ENCODE measurements at places on chromosomes 7 and 10. TPM values are rescaled to one million over a fixed set of nuclear protein-coding genes. Genes with fewer than 3 reads are reported as not detected.
A peak's percentile ranks its signal among the peaks of the same experiment; 100 is the strongest.

The AGBL3 gene
- total RNA-seq, result 3.4 TPM

The ACTL6B gene
- not detected for total RNA-seq

The PRSS58 gene
- total RNA-seq, result not detected

The TYSND1 gene
- 4.3 TPM for total RNA-seq

The BAMBI gene
- total RNA-seq, result 45.3 TPM

The CACNB2 gene
- 42.7 TPM for total RNA-seq

The BMPR1A gene
- total RNA-seq, result 60.4 TPM

The SNX8 gene
- total RNA-seq, result 37.6 TPM

The IGF2BP3 gene
- total RNA-seq, result not detected

The NAT16 gene
- total RNA-seq, result not detected

The TMEM176B gene
- total RNA-seq, result 344 TPM

The PLXDC2 gene
- total RNA-seq, result 37.4 TPM

The BICC1 gene
- total RNA-seq, result 13.5 TPM

DNA sequence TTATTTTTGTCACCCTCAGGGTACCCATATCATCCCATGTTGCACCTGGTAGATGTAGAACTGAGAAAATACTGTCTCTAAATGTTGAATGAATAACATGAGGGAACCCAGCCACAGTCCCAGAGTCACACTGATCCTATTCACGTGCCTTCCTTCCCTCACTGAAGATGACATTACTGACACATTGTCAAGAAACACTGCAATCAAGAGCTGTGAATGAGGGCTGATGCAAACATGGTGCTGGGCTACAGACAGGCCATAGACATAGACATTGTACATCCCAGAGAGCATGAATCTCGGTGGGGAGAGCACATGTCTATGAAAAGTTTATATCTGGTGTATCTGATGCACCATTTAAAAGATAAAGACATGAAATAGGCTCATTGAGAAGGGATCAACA is 9.8 kb downstream of the SLC13A4 start:
- no peak for DNase-seq

GRCh38 chr7:35252612-35253459 is 1.1 kb downstream of the TBX20 start:
- DNase-seq, result no peak

DNA sequence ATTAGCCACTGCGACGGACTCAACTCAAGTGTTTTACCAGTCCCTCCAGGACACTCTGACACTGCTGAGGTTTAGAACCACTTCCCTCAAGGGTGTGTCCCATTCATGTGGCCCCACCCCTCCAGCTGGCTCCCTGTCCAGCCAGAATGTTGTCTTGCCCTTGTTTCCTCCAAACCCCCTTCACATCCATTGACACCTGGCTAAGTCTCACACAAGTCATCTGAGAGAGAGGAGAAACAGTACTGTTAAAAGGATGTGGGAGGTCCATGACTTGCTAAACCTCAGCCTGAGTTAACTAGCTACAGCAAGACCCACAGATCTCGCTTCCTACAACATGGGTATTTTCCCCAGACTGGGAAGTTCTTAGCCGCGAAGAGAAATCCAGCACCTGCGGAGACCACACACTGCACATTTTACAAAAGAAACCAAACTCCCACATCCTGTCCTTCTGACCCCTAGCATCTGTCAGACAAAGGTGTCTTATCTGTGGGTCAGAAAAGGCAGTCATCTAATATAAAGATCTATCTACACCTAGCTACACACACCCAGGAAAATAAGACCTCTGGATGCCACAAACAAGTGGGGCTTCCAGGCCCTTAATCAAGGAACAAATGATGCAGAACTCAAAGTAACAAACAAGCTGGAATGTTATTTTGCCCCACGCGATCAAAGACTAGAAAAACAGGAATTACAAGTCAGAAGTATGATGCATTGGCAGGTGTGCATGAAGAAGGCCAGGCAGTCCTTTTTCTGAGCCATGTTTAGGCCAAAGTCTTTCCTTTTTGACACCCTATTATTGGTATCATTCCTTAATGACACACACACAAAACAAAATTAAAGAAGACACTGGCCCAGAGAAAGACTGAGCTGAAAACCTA is 13.9 kb downstream of the OSBPL3 start:
- peak; percentile 50 for DNase-seq

- no peak for DNase-seq
Measured at GRCh38 chr7:142798451-142799436, 28.0 kb downstream of the PRSS2 start.

GRCh38 chr7:30068117-30068516 is 39.9 kb downstream of the PLEKHA8 start:
- no peak for DNase-seq

DNA sequence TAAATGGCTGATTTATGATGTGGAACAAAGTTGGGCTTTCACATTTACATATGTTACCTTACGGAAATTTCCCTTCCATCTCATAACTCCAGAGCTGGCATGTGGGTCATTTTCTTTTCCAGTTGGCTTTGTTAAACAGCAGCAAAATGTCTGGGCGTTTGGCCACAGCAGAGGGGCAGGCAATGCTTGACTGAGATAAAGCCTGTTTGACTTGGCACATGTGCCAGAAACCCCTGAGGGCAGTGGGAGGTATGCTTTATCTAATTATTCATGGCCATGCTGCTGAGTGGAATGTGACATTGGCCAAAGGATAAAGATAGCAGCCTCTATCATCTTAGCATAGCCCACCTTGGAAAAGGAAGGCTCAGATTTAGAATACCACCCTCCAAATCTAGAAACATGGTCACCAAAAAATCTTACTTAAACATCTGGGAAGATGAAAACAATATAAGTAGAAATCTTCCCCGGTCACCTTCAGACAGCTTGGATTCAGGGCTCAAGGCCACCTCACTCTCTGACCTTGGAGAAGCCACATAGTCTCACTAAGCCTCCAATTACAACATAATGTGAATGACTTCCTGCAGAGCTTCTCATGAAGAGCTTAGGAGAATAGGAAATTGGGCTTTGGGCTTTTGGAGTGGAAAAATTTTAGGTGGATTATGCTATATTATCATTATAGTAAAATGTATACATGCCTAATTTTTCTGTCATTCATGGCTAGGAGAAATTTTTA is 101.5 kb downstream of the GRM3 start:
- DNase-seq, result peak; percentile 71

DNA sequence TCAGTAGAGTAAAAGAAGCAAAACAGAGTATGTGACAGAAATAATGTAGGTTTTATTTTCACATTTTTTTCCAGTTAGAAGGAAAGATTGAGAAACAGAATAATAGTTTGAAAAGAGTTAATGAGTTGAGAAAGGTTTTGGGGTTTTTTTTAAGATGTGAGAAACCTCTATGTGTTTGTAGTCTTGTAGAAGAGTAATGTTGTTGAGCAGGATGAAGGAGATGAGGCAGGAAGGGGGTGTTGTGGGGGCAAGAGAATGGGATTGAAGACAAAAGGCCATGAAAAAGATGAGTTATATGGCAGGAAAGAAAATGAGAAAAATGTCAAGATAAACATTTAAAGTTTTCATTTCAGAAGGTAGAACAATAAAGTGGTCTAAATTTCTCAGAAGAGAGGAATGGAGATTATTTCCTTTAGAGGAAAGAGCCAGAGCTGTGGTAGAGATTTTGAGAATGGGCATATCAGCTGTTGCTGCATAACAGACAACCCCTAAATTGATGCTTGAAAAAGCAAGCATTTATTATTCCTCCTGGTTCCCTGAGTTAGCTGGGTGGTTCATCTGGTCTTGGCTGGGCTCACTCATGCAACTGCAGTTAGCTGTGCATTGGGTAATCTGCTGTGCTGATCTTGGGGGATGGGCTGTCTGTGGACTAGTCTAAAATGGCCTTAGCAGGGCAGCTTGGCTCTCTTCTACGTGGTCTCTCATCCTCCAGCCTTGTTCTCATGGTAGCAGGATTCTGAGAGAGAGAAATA is 27.1 kb downstream of the PCGF5 start:
- no peak for DNase-seq

GRCh38 chr10:132735923-132736391 is 50.0 kb downstream of the NKX6-2 start:
- DNase-seq, result no peak

DNA sequence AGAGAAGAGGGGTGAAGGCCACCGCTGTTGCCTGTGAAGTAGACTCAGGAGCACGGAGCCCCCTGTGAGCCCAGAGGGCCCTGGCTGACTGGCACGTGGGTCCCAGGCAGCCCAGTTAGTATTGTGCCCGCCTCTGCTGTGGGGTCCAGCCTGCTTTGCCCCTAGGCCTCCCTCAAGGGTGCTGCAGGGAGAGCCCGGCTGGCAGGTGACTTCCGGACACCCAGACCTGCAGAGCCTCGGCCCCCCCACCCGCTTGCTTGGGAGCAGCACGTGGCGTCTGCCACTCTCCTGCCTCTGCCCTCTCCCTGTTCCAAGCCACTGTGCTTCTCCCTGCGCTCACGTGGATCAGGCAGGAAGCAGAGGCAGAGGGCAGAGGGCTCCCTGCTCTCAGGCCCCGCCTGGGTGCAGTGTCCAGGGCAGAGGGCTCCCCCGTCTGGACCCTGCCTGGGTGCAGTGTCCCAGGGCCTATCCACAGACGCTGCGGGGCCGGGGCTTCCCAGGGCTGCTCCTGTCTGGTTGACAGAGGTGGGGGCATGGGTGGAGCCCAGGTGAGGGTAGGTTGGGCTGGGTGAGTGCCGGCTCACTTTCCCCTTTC is 88.4 kb downstream of the DNAJB6 start:
- DNase-seq, result no peak

GRCh38 chr7:22683379-22683778 is 43.6 kb upstream of the IL6 start:
- DNase-seq, result no peak

DNA sequence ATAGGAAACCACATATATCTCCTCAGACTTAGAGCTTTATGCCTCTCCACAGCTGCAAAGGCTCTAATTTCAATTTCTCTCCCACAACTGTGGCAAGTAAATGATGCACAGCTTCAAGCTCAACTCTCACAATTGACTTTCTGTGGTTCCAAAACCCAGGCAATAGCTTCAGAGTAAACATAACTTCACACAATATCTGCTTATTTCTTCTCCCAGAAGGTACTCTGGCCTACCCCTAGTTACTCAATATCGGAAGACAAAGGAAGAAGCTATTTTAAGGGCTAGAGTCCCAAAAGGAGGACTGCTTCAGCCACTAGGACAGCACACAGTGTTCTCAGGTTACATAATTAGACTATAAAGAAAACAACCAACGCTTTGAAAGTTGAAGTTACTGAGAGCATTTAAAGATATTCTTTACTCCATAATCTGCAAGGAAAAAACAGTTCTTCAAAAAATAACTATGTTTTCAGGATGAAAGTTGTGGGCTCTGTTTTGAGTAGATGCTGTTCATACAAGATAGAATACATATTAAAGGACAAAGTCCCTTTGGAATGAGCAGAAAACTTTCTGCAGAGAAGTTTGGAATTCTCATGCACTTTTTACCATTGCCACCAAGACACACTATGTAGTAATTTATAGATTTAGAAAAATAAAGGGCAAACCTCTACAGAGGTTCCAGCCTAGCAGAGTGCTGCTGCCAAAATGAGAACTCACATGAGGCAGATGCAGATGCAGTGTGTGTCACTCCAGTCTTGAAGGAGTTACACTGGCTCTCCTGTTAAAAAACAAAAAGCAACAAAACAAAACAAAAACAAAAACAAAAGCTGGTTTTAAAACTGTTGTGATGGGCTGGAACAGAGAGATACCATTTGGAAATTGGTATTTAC is 81.8 kb downstream of the NT5C2 start:
- no peak for DNase-seq

- no peak for DNase-seq
Measured at GRCh38 chr7:19239951-19240350, 94.7 kb upstream of the FERD3L start.

DNA sequence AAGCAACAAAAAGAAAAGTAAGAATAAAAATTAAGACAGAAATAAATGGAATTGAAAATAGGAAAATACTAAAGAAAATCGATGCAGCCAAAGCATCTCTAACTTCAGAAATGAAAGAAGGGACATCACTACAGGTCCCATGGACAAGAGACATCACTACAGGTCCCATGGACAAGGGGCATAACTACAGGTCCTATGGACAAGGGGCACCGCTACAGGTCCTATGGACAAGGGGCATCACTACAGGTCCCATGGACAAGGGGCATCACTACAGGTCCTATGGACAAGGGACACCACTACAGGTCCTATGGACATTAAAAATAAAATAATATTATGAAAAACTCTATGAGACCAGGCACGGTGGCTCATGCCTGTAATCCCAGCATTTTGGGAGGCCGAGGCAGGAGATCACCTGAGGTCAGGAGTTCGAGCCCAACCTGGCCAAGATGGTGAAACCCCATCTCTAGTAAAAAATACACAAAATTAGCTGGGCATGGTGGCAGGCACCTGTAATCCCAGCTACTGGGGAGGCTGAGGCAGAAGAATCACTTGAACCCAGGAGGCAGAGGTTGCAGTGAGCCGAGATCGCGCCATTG is 101.0 kb upstream of the DNAAF5 start:
- no peak for DNase-seq

DNA sequence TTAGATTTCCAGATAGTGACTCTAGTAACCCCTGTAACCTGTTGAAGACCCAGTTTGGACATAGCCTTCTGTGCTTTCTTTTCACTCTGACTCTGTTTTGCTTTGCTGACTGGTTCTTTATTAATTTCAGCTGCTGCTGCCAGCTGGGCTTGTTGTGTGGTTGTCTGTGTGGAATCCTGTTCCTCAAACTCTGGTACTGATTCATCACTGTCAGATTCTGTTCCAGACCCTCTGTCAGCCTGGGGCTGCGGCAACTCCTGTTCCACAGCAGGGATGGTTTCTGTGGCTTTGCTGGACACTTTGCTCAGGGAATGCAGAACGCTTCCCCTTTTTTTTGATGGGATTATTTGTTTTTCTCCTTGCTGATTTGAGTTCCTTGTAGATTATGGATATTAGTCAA is 104.9 kb downstream of the SEC23IP start:
- no peak for DNase-seq

DNA sequence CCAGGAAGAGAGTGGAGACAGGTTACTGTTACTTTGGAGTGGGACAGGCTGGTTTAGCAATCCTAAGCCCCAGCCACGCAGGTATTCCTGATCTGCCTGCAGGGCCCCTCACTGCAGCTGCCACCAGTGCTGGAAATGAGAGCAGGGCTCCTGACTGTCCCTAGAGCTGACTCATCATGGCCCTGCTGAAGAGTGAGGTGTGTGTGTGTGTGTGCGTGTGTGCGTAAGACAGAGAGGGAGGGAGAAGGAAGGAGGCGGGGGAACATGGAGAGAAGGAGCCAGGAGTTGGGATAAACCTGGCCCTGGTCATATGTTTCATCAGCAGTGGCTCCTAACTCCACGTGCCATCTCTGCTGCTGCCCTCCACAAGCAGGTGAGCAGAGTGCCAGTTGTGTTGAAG is 3.6 kb downstream of the FOXI2 start:
- DNase-seq, result no peak

- DNase-seq, result no peak
Measured at GRCh38 chr7:4147926-4148620, 534.0 kb upstream of the FOXK1 start.

GRCh38 chr7:24979470-24979862 is 512 bp downstream of the OSBPL3 start:
- DNase-seq, result peak; percentile 62

DNA sequence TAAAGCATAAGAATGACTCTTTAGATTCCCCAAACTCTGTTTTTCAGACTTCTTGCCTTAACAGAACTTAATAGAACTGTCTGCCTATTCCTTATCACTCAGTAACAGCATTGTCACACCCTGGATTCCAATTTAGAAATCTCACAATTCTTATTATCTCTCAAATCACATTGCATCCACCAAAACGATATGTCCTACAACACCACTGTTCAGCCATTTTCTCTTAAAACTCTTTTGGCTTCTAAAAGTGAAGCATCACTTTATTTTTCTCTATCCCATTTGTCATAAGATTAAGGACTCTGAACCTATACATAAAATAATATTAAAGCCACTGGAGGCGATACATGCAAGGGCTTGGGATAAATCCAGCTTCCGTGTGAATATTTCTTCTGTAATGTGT is 1.2 kb upstream of the CPED1 start:
- no peak for DNase-seq
